Activated CD4-positive, alpha-beta T cell treated with anti-CD3 and anti-CD28 coated beads, Interleukin-2, amount 10 ng/mL, durations not matched to agents 7 days and 5 days (primary cell): ENCODE measurements at places on chromosomes 4 and X. TPM values are rescaled to one million over a fixed set of nuclear protein-coding genes. Genes with fewer than 3 reads are reported as not detected.

- H3K4me1 ChIP-seq = no peaks in the 10 kb centered on the region
- H3K4me3 ChIP-seq = no peak overlapping the region
- H3K36me3 ChIP-seq = no peaks in the 10 kb centered on the region
- DNase-seq = no peak
- no peaks in the 10 kb centered on the region for H3K27me3 ChIP-seq
- H3K27ac ChIP-seq = no peak overlapping the region
Observed at GRCh38 chr4:62004881-62005280, 804.8 kb downstream of the ADGRL3 start.

DNA sequence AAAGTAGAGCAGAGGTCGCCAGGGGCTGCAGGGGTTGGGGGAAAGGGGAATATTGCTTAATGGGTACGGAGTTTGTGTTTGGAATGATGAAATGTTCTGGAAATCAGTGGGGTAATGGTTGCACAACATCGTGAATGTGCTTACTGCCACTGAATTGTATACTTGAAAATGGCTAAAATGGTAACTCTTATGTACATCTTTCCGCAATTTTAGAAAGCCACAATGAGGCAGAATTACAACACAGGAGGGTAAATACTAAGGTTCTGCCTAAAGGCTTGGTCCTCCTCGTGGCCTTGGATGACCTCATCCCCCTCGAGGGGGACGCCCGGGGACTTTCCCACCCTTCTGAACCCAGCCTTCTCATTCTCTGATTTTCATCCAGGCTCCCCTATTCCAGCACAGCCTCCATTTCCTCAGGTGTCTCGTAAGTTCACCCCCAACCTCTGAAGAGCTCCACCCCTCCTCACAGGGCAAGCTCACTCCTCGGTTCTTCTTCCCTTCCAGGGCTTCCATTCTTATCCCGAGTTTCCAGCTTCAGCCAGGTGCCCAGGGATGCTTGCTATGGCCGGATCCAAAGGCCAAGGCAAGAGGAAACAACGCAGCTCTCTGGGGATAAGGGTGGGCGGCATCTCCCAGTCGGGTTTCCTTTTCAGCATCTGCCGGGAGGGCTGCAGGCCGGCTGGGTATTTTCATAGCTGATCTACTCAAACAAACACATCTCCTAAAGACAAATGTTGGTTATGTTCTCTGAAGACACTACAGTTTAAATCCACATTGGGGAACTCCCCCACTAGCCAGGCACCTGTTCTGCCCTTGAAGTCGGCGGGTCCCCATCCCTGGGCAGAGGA, 71.3 kb upstream of the ACSL1 start:
- H3K4me3 ChIP-seq = no peak overlapping the region
- H3K36me3 ChIP-seq = no peaks in the 10 kb centered on the region

GRCh38 chr4:127781300-127782024, 660 bp upstream of the HSPA4L start:
- H3K4me1 ChIP-seq = peaks cover 19% of the 10 kb centered on the region
- peak; percentile 28 for DNase-seq
- peak overlapping the region; percentile 78 for H3K4me3 ChIP-seq
- peak overlapping the region; percentile 74 for H3K27ac ChIP-seq
- peaks cover 76% of the 10 kb centered on the region for H3K27me3 ChIP-seq
- no peaks in the 10 kb centered on the region for H3K36me3 ChIP-seq

- DNase-seq = no peak
- H3K27ac ChIP-seq = no peak overlapping the region
- H3K36me3 ChIP-seq = peaks cover 37% of the 10 kb centered on the region
- no peak overlapping the region for H3K4me3 ChIP-seq
- H3K4me1 ChIP-seq = peaks cover 3% of the 10 kb centered on the region
- no peaks in the 10 kb centered on the region for H3K27me3 ChIP-seq
Observed at GRCh38 chrX:24760363-24761000, 66.8 kb downstream of the POLA1 start.

ODAPH gene
- not detected for total RNA-seq

DNA sequence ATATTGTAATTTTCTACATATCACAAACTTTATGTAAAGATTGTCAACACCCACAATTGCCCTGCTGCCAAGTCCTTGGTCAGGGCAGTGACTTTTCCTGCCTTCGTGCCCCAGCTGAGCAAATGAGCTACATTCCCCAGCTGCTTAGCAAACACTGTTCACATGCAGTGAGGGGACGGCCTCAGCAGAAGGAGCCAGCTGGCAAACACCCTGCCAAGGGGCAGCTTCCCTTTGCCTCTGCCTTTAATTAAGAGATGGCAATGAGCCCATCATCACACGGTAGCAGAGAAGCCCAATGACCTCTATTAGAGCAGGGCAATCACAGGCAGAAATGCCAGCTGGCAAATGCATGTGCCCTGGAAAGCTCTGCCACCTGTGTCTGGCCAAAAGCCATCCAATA, 253.4 kb downstream of the EPHA5 start:
- no peak overlapping the region for H3K27ac ChIP-seq
- no peaks in the 10 kb centered on the region for H3K36me3 ChIP-seq
- DNase-seq = no peak
- H3K27me3 ChIP-seq = no peaks in the 10 kb centered on the region

CXorf65 gene
- total RNA-seq = 25.3 TPM

GRCh38 chrX:14598330-14598729, 69.0 kb downstream of the GLRA2 start:
- H3K36me3 ChIP-seq = no peaks in the 10 kb centered on the region
- no peak overlapping the region for H3K4me3 ChIP-seq
- no peaks in the 10 kb centered on the region for H3K4me1 ChIP-seq
- H3K27ac ChIP-seq = no peak overlapping the region
- H3K27me3 ChIP-seq = no peaks in the 10 kb centered on the region

DNA sequence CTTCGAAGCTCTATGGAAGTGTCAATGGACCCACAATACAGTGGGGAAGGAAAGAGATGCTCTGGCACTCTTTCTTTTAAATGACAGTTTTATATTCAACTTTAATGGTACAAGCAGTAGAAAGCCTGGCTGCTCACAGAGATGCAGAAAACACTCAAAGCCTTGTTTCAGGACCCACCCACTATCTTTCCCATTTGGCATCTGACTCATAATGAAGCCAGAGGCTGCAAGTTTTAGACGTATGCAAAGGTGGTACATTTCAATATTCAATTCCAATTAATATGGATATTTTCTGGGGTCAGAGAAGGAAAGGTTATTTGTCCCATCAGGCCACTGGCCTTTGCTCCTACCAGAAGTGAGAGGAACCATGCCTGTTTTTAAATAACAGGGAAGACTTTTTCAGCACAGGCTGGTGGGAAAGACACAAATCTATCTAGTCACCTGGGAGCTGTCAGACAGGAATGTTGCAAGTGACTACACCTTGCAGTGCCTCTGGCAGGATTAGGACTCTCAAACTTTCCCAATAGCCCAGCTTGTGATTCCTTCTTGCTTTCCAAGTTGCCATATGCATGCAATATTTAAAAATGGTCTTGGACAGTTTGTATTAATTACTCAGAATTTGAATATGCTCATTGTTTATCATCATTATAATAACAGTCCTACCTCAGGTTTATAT, 70.0 kb upstream of the RAB40AL start:
- no peak for DNase-seq
- H3K4me1 ChIP-seq = no peaks in the 10 kb centered on the region
- no peak overlapping the region for H3K4me3 ChIP-seq
- no peaks in the 10 kb centered on the region for H3K27me3 ChIP-seq
- peaks cover 6% of the 10 kb centered on the region for H3K36me3 ChIP-seq

SHROOM3 gene
- not detected for total RNA-seq

DNA sequence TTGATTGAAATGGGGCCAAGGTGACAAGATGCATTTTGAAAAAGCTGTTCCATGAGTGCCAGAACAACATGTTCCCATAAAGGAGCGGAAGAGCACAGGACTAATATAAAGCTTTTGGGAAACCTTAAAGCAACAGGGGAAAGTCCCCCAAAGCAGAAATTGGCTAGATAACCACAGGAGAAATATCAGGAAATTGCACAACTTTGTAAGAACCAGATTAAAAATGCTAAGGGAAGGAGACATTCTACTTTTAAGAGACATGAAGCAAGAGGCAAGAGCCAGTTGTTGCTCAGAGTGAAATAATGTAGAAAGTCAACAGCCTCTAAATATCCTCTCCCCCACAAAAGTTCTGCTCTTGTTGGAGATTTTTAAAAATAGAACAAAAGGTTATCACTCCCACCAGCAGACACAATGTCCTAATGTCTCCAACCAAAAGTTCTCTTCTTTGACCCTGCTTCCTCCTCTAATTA, 85.2 kb upstream of the LNX1 start:
- H3K4me3 ChIP-seq = no peak overlapping the region
- no peaks in the 10 kb centered on the region for H3K4me1 ChIP-seq
- no peak for DNase-seq
- H3K27me3 ChIP-seq = peaks cover 2% of the 10 kb centered on the region

GRCh38 chr4:86938771-86939520, 4.1 kb downstream of the AFF1 start:
- no peaks in the 10 kb centered on the region for H3K27me3 ChIP-seq
- peak overlapping the region; percentile 63 for H3K4me3 ChIP-seq
- H3K27ac ChIP-seq = peak overlapping the region; percentile 90
- H3K36me3 ChIP-seq = peaks cover 18% of the 10 kb centered on the region

GRCh38 chrX:72314881-72315280, 9.2 kb upstream of the CITED1 start:
- H3K27ac ChIP-seq = no peak overlapping the region
- peaks cover 2% of the 10 kb centered on the region for H3K27me3 ChIP-seq
- no peaks in the 10 kb centered on the region for H3K36me3 ChIP-seq
- DNase-seq = no peak
- H3K4me1 ChIP-seq = no peaks in the 10 kb centered on the region
- H3K4me3 ChIP-seq = no peak overlapping the region

EGFL6 gene
- total RNA-seq = 1.7 TPM

- H3K27me3 ChIP-seq = no peaks in the 10 kb centered on the region
- no peaks in the 10 kb centered on the region for H3K36me3 ChIP-seq
- H3K4me3 ChIP-seq = no peak overlapping the region
- no peak overlapping the region for H3K27ac ChIP-seq
Observed at GRCh38 chr4:32776435-32777203, 2056.4 kb downstream of the PCDH7 start.

DNA sequence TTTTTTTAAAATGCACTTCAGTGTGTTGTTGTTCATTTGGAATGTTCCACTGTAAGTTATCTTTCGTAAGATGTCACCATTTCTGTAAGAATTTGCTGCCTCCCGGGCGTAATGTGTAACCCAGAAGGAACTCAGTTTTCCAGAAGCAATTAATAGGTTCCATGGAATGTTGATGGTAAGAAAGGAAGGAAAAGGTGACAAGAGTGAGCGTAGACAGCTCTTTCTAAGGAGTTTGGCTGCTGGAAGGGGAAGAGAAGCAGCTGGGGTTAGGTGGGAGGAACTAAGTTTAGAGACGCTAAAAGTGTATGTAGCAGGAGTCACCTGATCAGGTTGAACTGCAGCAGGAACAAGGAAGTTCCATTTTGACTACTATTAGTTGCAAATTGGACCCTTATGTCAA, 35.9 kb downstream of the PNMA5 start:
- H3K36me3 ChIP-seq = no peaks in the 10 kb centered on the region
- peak overlapping the region; percentile 58 for H3K4me3 ChIP-seq
- H3K27ac ChIP-seq = peak overlapping the region; percentile 80
